Keratinocyte (primary cell): ENCODE measurements at places on chromosomes 11 and 22. TPM values are rescaled to one million over a fixed set of nuclear protein-coding genes. Genes with fewer than 3 reads are reported as not detected.

Gene C22orf23
- 0.10 TPM in 1 of 3 replicates, not detected in the others for polyA plus RNA-seq

Gene OOSP3
- polyA plus RNA-seq: 0.09 to 0.14 TPM in 2 of 3 replicates, not detected in the other

Gene KLHDC7B
- polyA plus RNA-seq: 0.01 to 0.08 TPM in 2 of 3 replicates, not detected in the other

Gene ASPHD2
- 3.5 to 4.6 TPM (median 3.6 TPM) in 3 replicates for polyA plus RNA-seq

Gene TRIM48
- not detected in 3 replicates for polyA plus RNA-seq

Gene MYOD1
- not detected in 3 replicates for polyA plus RNA-seq

Gene ANO5
- polyA plus RNA-seq: 0.01 TPM in 1 of 3 replicates, not detected in the others

Gene KCNK7
- 0.14 to 1.5 TPM (median 0.46 TPM) in 3 replicates for polyA plus RNA-seq

Gene TRIM49D2
- polyA plus RNA-seq: not detected in 3 replicates

Gene GGT1
- polyA plus RNA-seq: 5.8 to 20.1 TPM (median 6.2 TPM) in 3 replicates

Gene OR56A1
- polyA plus RNA-seq: not detected in 3 replicates

Gene APOL4
- 0.03 to 0.08 TPM (median 0.04 TPM) in 3 replicates for polyA plus RNA-seq

Gene PTDSS2
- polyA plus RNA-seq: 21.6 to 36.7 TPM (median 31.7 TPM) in 3 replicates

Gene MS4A15
- polyA plus RNA-seq: 0.03 TPM in 1 of 3 replicates, not detected in the others

Gene OR52N4
- polyA plus RNA-seq: 0.23 TPM in 1 of 3 replicates, not detected in the others

Gene TMEM126A
- polyA plus RNA-seq: 32.9 to 70.2 TPM (median 45.3 TPM) in 3 replicates

Gene LRRC75B
- 4.3 to 10.5 TPM (median 4.9 TPM) in 3 replicates for polyA plus RNA-seq

Gene MCAM
- polyA plus RNA-seq: 8.5 to 12.1 TPM (median 10.5 TPM) in 3 replicates

Gene APOBEC3B
- 1.5 to 4.9 TPM (median 3.4 TPM) in 3 replicates for polyA plus RNA-seq

Gene GSTT4
- polyA plus RNA-seq: not detected in 3 replicates

Gene RAB36
- polyA plus RNA-seq: 1.7 to 4.9 TPM (median 1.9 TPM) in 3 replicates

Gene TUB
- 0.40 to 0.97 TPM (median 0.84 TPM) in 3 replicates for polyA plus RNA-seq

Gene HARBI1
- 5.5 to 6.4 TPM (median 5.6 TPM) in 3 replicates for polyA plus RNA-seq

Gene MAJIN
- 0.09 TPM in 1 of 3 replicates, not detected in the others for polyA plus RNA-seq

Gene CTSC
- polyA plus RNA-seq: 540 to 659 TPM (median 658 TPM) in 3 replicates

Gene CFAP300
- 2.1 to 2.6 TPM (median 2.2 TPM) in 3 replicates for polyA plus RNA-seq

Gene CDC42BPG
- 2.2 to 4.0 TPM (median 2.5 TPM) in 3 replicates for polyA plus RNA-seq

Gene ANKK1
- 0.85 to 1.8 TPM (median 0.92 TPM) in 3 replicates for polyA plus RNA-seq

Gene CD3D
- not detected in 3 replicates for polyA plus RNA-seq

Gene KCTD14
- 0.81 to 3.4 TPM (median 2.1 TPM) in 3 replicates for polyA plus RNA-seq

Gene VWCE
- polyA plus RNA-seq: 0.14 to 0.82 TPM (median 0.30 TPM) in 3 replicates

Gene ADM2
- 0.21 to 0.54 TPM (median 0.27 TPM) in 3 replicates for polyA plus RNA-seq

Gene IL18
- 117 to 205 TPM (median 161 TPM) in 3 replicates for polyA plus RNA-seq

Gene C22orf31
- not detected in 3 replicates for polyA plus RNA-seq

Gene MS4A8
- polyA plus RNA-seq: not detected in 3 replicates

Gene POTEH
- not detected in 3 replicates for polyA plus RNA-seq

Gene FGF4
- polyA plus RNA-seq: not detected in 3 replicates

Gene MS4A6A
- polyA plus RNA-seq: not detected in 3 replicates

Gene TMEM191B
- polyA plus RNA-seq: 0.23 to 0.95 TPM (median 0.45 TPM) in 3 replicates

Gene RASL10A
- 0.07 to 0.09 TPM in 2 of 3 replicates, not detected in the other for polyA plus RNA-seq

Gene RIMBP3B
- not detected in 3 replicates for polyA plus RNA-seq

Gene PATE4
- polyA plus RNA-seq: not detected in 3 replicates

Gene C22orf15
- polyA plus RNA-seq: 0.06 TPM in 1 of 3 replicates, not detected in the others

Gene THYN1
- polyA plus RNA-seq: 33.9 to 47.9 TPM (median 45.8 TPM) in 3 replicates

Gene APOA5
- polyA plus RNA-seq: not detected in 3 replicates
